ENCODE measurements at places on chromosomes 2 and 18.

DNA sequence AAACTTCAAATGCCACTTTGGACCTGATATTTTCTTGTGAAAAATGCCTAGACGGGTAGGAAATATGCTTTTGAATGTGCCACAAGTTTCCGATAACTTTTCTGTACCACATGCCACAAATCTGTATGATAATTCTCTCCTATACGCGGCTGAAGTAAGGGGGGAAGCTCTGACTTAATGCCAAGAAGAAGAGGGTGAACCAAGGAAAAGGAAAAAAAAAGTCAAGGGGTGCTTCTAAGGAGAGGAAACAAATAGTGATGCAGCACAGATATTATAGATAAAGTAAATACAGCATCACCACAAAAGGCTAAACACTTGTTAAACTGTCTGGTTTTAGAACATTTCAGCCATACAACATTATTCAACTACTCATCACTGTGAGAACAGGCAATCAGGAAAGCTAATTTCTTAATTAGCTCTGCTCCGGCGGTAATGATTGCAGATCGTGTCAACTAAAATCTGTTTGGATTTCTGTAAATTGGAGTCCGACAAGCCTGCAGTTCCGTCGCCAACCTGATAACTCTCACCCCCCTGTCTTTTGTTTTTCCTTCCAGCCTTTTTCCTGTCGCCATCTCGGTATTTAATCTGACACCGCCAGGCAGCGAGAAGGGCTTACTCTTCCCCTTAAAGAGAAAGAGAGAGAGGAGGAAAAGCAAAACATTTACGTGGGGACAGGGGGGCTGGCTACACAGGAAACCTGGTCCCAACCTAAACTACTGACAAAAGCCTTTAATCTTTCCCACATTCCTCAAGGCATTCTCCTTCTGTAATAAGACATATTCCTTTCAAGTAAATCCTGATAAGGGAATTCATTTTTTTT lies 67.5 kb downstream of the ZEB2 start:
- DNase-seq = no peak

DNA sequence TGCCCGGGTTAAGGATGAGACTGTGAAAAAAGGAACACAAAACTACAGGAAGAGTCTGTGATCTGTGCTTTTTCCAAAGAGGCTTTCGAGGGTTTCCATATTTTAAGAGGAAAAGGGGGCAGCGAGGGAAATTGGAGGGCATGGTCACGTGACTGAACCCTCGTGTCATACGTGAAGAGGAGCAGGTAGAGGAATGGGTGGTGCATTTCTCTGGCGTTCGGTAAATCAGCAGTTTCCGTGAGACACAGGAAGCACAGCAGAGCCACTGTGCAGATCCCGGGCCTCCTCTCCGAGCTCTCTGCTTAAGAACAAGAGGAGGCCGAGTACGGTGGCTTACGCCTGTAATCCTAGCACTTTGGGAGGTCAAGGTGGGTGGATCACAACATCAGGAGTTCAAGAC lies 219.7 kb downstream of the NDUFA10 start:
- no peak for DNase-seq

GRCh38 chr2:99891428-99891780 lies 251.0 kb downstream of the AFF3 start:
- DNase-seq = no peak

GRCh38 chr2:236918545-236918944 lies 167.1 kb upstream of the COPS8 start:
- no peak for DNase-seq

GRCh38 chr2:34069604-34070003 lies 470.5 kb upstream of the FAM98A start:
- no peak for DNase-seq

- DNase-seq = no peak
Measured at GRCh38 chr2:188623995-188624643, 332.4 kb downstream of the GULP1 start.

DNA sequence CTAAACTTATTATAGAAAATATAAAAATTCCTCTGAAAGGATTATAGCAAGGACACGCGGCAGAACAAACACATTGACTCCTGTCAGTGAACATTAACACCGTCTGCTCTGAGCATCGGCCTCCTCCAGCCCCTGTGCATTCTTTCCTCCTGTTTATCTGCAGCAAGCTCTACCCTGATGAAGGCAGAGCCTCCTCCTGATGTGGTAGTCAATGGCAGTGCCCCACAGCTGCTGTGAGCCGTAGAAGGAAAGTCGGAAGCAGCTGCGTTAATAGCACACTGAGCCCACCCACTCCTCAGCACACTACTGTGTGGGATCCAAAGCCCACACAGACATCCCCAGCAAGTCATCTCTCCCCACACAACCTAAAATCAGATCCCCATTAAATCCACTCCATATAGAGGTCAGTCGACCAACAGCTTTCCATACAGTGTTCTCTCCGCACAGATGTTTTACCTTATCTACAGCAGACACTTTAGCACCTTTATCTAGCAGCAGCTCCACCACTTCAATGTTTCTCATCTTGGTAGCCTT lies 41.0 kb downstream of the KIDINS220 start:
- DNase-seq = no peak

GRCh38 chr2:32652555-32653209 lies 24.8 kb downstream of the TTC27 start:
- DNase-seq = no peak

DNA sequence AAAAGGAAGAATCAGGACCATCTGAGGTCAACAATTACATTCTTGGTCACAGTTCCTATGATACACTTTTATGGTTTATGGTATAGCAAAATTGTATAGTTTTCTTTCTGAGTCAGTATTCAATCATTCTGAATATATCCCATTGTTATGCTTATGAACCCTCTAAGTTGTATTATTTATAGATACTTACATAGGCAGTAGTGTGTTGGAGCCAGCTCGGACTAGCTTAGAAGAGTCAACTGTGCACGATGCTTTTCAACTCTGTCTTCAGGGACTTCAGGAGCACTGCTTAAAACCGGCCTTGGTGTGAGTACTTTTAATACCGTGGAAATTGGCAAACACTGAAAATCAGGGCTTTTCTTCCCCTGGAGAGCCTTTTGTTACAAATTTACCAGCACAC lies 215.7 kb downstream of the IKZF2 start:
- DNase-seq = no peak

- no peak for DNase-seq
Measured at GRCh38 chr2:10973766-10974165, 62.0 kb downstream of the KCNF1 start.

DNA sequence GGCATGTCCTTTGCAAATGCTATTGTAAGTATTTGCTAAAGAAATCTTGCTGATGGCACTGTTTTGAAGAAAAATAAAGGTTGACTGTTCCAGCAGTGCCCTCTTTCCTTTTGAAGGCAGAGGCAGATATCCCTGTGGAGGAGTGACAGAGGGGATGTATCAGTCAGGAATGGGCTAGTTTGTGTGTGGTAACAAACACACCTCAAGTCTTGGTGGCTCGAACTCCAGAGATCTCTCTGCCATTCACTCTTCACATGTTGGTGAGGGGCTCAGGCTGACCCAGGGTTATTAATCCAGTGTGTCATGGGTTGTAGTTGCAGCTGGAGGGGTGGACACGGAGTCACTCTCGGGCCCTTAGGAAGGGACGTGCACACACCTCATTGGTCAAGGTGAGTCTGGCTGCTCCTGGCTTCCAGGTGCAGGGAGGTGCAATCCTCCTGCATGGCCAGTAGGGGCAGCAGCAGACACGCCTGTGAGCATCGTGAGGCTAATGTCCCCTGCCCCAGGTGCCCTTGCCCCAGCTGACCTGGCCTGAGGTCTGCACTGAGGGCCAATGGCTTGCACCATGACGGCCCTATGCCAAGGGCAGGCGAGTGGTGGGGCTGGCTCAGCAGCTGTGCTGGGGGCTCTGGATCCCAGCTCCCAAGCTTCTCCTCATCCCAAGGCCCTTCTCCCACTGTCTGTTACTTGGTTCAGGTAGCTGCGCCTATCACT lies 146.5 kb downstream of the ASB1 start:
- no peak for DNase-seq

- no peak for DNase-seq
Measured at GRCh38 chr2:65023742-65024141, 32.5 kb upstream of the CEP68 start.

DNA sequence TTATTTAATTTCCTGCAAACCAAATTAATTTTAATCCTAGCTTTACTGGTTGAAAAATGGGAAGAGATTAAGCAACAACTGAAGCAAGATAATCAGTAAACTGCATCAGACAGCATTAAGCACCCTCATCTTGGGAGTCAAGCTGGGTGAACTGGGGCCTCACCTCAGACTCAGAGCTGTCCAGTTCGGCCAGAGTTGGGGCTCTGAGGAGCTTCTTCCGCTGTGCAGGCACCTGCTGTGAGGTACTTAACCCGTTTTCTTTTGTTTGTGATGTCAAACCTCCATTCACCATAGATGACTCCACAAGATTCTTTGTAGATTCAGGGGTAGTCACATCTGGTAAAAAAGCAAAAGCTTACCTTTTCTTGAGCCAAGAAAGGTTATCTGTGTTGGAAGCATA lies 71.8 kb downstream of the PRELID3A start:
- no peak for DNase-seq

GRCh38 chr2:176424746-176425145 lies 155.5 kb downstream of the MTX2 start:
- DNase-seq = no peak

- no peak for DNase-seq
Measured at GRCh38 chr2:78070693-78071092, 548.5 kb upstream of the LRRTM4 start.

GRCh38 chr2:177489719-177490301 lies 97.2 kb downstream of the AGPS start:
- no peak for DNase-seq

- no peak for DNase-seq
Measured at GRCh38 chr2:241035818-241036396, 37.5 kb downstream of the SNED1 start.

DNA sequence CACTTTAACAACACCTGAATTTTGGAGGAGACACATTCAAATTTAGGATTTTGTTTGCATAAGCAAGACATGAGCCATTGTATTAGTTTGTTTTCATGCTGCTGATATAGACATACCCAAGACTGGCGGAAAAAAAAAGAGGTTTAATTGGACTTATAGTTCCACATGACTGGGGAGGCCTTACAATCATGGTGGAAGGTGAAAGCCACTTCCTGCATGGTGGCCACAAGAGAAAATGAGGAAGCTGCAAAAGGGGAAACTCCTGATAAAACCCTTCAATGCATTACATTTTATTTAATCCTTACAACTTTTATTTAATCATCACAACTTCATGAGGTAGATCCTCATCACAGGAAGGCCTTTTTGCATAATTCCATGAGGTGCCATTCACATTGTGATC lies 242.0 kb upstream of the STON1 start:
- DNase-seq = no peak

- DNase-seq = no peak
Measured at GRCh38 chr18:2336690-2337392, 234.5 kb downstream of the METTL4 start.

GRCh38 chr2:38498045-38498481 lies 104.7 kb downstream of the HNRNPLL start:
- no peak for DNase-seq

GRCh38 chr18:10536280-10536679 lies 10.5 kb downstream of the NAPG start:
- DNase-seq = no peak

DNA sequence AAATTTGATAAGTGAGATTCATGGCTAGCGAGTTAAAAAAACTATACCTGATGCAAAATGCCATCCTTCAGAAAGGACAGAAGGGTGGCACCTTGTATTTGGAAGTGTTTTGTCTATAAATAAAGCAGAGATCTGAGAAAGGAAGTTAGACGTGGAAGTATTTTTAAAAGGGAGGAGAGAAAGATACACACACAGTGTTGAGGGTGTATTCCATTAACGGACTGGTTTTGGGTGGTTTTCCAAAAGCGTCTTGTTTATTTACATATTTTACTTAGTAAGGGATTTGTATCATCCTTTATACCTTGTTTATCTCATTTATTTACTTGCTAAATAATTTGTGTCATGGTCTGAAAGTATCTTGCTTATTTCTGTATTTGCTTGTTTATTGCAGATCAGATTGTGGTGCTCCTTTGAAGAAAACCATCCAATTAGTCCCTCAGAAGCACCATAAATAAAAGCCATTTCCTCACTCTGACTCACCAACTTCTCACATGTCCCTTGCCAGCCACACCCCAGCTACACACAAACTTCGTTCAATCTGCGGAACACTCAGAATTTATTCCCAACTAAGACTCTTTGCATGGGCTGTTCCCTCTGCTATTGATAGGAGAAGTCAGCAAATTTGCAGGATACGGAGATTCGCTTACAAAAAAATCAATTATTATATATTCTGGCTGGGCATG lies 90.8 kb downstream of the FAM124B start:
- no peak for DNase-seq

- DNase-seq = no peak
Measured at GRCh38 chr2:64227603-64228125, 83.4 kb upstream of the PELI1 start.

DNA sequence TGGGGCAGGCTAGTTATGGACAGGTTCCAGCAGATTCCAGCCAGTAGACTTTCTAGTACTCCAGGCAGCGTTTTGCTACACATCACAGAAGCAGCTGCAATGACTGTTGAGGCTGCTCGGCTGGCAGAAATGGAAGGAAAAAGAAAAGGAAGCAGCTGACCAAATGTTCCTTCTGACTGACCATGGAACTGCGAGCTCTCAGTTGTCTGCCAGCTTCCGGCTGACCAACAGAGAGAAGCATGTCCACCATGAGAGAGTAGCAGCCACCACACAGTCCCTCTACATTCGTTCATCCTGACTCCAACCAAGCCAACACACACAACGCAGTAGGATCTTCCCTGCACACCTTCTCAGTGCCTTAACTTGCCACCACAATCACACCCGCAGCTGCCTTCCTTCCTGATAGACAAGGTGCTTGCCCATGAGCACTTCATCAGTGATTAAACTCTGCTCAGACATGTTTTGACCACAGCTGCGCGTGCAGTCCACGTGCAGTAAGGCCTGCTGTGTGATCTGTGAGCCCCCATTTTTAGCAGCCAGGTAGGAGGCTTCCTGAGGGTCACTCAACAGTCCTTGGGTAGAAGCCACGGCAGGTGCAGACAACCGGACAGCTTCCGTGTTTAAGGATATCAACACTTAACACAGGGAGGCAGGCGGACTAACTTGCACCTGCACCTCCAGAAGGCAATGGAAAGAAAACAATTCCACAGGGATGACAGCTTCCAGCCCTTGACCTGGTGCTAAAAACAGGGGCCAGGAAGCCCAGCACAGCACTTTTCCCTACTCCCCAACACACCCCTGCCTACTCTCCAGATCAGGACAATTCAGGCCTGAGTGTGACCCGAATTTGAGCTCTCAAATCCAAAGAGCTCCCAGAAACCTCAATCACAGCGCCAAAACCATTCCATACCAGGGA lies 996 bp downstream of the TGFBRAP1 start:
- DNase-seq = no peak

All from nucleus accumbens (tissue), 56 donors.